ENCODE measurements at places on chromosomes 11 and 22.

DNA sequence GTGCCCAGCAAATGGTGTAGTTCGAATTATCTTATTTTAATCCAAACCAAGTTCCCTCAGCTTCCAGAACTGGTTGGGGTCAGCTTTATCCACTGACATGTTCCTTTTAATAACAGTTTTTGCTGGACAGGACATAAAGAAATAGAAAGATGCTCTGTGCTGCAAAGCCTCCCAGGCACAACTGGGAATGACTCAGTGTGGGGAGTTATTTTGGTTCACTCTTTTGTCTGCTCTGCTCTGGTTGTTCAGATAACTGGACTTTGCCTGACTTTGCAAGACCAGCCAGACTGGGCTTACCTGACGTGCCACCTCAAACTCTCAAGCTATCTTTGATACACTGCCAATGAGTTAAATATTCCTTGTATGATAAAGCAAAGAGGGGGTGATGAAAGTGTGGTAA lies 25.6 kb downstream of the SEZ6L start:
- DNase-seq: no peak

DNA sequence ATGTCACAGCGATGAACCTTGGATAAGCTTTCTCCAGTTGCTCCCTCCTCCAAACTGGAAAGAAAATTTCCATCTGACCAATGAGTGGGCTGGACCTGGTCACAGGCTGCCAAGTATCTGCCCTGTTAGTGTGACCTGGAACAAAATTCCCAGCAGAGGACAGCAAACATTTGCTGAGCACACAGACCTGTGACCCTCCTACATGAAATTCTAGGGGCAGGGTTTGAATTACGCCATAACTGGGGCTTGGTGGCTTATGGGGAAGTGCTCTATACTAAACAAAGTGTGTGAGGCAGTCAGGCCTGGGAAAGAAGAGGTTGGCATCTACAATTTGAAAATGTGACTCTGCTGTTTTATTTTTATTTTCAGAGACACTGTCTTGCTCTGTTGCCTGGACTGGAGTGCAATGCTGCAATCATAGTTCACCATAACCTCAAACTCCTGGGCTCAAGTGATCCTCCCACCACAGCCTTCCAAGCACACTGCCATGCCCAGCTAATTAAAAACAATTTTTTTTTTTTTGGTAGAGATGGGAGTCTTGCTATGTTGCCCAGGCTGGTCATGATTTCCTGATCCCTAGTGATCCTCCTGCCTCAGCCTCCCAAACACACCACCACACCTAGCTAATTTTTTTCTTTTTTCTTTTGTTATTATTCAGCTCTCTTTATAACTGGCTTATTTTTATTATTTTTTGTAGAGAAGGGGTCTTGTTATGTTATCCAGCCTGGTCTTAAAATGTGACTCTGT lies 13.6 kb upstream of the XBP1 start:
- DNase-seq: no peak

DNA sequence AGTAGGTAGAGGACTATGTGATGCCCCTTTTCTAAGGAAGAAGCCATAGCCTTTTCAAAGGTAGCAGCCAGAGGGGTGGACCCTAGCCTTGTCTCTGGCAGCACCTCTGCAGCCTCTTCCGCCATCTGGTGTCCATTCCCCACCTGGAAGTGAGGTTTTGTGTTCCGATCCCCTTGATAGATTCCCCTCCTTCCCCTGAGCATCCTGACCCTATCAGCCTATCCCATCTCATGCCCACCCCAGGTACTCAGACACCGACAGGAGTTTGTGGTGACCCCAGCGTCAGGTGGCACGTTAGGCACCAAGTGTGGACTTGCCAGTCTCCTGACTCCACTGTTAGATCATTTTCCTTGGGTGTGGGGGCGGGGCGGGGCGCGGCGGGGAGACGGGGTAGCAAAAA lies 398 bp upstream of the FAM89B start:
- DNase-seq: no peak

DNA sequence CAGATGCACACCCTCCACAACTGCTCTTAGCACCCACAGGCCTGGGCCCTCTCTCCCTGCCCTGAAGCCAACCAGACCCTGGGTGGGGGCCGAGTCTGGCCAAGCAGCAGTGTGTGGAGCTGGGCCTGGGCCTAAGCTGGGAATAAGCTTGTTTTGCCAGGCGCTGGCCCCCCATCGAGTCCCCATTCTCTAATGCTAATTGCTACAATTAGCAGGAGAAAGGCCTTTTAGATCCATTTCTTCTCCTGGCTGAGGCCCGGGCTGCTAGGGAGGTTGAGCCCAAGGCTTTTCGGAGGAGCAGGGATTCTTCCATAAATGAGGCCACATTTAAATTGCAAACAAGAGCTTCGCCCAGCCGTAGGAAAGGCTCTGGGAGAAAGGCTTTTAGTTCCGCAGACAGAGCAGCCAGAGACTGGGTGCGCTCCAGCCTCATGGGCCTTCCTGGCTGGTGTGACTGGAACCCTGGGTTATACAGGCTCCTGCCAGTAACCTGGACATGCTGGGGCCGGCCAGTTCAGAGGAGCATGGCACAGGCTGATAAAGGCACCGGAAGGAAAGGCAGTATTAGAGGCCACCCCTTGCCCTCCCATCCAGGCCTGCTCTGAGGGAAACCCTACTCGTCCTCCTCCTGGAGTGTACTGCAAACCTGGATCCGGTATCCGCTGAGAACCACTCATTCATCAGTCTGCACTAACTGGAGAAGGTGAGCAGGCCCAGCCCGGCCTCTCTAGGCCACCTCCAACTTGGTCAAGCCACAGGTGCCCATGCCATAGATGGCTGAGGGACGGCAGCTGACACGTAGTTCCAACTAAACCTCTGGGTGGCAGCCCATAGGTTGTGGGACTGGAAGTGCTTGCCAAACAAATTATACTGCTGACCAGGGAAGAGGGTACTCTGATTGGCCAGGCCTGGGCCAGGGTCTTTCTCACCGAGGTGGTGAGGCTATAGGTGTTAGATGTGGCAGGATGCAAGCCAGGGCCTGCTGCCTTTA lies 6.2 kb downstream of the KCNQ1OT1 start:
- no peak for DNase-seq

DNA sequence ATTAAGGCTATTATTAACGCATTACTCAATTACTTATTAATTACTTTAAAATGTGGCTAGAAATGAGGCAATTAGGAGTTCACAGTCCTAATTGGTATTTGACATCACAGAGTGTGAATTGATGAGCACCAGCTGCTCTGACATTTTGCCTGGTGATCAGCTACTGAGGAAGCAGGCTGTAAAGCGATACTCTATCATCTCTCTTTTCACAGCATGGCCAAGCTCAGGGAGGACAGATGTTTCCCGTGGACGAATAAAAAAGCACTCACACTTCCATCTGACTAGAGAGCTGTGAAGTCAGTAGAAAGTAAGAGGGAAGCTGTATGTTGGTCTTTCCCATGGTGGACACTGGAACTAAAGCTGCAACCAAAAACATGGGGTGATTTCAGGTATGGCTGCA lies 29.1 kb upstream of the SYT9 start:
- no peak for DNase-seq

DNA sequence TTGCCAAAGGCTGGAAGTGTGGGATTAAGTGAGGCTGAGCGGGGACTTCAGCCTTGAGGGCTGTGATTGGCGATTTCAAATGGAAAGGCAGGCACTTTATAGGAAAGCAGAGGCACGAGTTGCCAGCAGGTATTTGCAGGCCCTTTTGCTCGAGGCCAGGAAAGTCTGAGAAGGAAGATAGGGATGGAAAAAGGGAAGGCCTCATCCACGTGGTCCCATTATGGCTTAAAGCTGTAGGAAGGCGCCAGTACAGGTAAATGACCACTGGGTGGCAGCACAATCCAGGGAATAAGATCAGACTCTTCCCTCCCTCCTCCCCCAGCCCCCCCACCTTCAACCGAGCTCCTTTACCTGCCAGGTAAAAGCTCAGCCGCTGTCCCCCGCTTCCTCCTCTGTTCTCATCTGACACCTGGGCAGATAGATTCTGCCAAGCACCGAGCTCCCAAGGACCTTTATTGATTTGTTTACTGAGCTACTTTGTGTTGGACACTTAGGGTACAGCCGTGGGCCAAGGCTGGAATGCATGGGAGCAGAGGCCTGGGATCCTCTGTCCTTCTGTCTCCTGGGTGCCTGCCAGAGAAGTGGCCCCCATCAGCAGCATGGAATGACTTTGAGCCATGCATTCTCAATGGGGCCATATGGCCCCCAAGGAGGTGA lies 7.5 kb downstream of the P2RX3 start:
- DNase-seq: peak; percentile 86

- DNase-seq: no peak
Measured at GRCh38 chr11:33613404-33613803, 87.2 kb downstream of the C11orf91 start.

DNA sequence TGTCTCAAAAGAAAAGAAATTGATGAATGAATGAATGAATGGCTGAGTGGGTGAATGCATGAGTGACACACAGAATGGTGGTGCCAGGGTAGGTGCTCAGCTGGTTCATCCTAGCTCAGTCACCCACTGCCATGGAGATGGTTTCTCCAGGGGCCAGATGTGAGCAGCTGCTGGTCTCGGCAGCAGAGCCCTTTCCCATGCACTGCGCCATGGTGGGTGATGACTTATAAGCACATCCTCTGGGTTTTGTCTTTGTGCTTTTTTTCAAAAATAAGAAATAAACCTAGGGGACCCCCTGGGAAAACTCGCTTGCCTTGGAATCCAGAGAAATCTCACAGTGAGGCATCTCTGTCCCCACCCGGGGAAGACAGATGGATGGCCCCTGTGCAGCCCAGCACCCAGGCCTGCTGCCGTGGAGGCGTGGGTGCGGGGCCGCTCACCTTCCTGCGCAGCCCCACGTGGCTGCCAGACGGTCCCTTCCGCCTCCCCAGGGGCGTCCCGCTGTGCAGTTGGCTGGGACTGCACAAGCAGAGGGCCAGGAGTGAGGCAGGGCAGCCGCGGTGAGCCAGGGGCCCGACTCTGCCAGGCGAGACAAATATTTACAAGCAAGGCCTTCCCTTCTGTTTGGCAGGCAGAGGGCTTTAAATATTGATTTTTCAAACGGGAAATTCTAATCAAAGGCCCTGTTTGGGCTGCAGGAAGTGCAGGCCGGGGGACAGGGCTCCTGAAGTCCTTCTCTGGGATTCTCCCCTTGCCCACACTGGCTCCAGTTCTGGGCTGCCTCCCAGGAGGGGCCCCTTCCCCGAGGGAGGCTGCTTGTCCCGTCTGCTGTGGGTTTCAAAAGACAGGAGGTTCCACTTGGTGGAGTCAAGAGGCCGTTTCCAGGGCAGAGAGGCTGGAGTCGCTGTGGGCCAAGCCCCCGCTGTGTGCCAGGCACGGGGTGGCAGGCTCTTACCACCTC lies 24.3 kb downstream of the MPPED1 start:
- DNase-seq: no peak

DNA sequence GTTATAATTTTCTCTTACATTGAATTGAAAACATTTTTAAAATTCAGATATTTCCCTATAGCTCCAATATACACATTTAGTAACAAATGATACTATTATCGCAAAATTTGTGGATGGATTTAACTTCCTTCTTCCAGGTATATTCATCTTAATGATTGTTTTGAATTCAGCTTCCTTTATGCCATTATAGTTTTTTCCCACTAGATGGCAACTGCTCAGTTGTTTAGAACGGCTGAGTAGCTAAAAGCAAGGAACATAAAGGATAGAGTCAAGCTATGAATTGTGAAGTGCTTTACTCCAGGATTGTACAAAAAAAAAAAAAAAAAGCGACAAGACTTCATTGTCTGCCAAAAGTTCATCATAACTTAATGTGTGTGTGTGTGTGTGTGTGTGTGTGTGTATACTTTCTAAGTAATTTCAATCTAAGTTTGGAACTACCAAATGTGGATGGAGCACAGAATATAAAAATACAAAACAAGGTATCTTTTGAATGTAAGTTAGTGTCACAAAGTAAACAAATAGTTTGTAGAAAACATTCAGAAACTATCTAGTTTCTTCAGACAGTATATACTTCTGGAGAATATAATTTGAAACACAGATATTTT lies 846.4 kb downstream of the DLG2 start:
- peak; percentile 18 for DNase-seq

- DNase-seq: peak; percentile 14
Measured at GRCh38 chr11:77596626-77597025, 6.9 kb downstream of the AQP11 start.

DNA sequence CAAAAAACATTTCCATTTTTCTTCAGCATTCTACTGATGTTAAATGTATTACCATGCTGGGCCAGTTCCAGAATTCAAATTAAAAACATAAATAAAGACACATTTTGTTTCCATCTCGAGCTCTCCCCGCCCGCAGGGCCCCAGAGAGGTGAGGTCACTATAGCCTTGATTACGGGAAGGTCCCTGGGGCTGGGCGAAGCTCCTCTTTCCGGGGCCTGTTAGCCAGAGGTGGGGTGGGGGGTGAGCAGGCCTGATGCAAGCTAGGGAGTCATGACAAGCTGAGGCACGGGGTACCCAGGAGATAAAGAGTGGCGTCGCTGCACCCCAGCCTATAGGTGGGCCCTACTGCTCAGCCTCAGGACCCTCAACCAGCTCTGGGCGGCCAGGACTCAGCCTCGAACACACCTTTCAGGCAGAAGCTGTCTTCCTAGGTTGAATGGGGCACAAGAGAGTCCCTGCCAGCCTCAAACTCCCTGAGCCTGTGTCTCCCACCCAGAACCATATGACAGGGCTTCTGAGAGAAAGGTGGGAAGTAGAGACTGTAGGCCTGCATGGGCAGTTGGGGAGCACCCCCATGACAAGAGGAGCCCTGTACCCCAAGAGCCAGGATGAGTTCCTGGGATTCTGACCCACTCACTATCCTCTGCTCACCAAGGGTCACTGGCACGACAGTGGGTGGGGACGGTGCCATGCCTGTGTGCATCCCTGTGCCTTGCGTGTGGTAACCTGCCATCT lies 34.8 kb downstream of the KCNQ1OT1 start:
- no peak for DNase-seq

GRCh38 chr11:36328966-36329673 lies 33.0 kb downstream of the PRR5L start:
- no peak for DNase-seq

- no peak for DNase-seq
Measured at GRCh38 chr11:119531623-119532022, 108.7 kb upstream of the THY1 start.

- DNase-seq: no peak
Measured at GRCh38 chr11:31802990-31803812, 7.9 kb downstream of the PAX6 start.

GRCh38 chr11:18765554-18765953 lies 26.0 kb downstream of the PTPN5 start:
- no peak for DNase-seq

DNA sequence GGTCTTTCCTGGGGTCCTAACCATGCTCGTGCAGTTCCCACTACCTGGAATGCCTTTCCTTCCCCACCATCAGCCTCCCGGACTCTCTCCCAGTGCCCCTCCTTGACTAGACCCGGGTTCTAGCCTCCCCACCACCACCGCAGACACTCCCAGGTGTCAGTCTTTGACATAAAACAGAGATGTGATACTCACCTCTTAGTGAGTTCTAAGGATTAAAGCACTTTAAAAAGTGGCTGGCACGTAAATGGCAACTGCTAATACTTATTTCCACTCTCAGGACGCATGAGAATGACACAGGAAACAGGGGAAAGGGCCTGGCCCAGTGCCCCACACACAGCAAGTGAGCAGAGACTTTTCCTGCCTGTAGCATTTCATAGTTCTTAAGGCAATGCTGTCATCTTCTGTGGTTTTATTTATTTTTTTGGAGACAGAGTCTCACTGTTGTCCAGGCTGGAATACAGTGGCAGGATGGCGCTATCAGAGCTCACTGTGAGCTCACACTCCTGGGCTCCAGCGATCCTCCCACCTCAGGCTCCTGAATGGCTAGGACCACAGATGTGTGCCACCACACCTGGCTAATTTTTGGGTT lies 1.9 kb upstream of the SLC25A45 start:
- no peak for DNase-seq

- no peak for DNase-seq
Measured at GRCh38 chr11:125423247-125423849, 72.7 kb downstream of the FEZ1 start.

GRCh38 chr11:32032478-32032877 lies 58.4 kb upstream of the RCN1 start:
- no peak for DNase-seq
